ENCODE measurements at places on chromosomes 6 and 20. TPM values are rescaled to one million over a fixed set of nuclear protein-coding genes. Genes with fewer than 3 reads are reported as not detected.

Gene CDC25B
- total RNA-seq = 91.0 TPM

Gene SLC12A5
- total RNA-seq = 8.7 TPM

Gene POM121L2
- total RNA-seq = not detected

Gene NRSN1
- total RNA-seq = not detected

- H3K36me3 ChIP-seq = no peaks in the 10 kb centered on the region
- H3K27ac ChIP-seq = no peak overlapping the region
- DNase-seq = no peak
- no peaks in the 10 kb centered on the region for H3K27me3 ChIP-seq
- H3K4me1 ChIP-seq = no peaks in the 10 kb centered on the region
- no peak overlapping the region for H3K4me3 ChIP-seq
Observed at GRCh38 chr6:14474816-14475215, 357.2 kb downstream of the CD83 start.

- peaks cover 50% of the 10 kb centered on the region for H3K4me1 ChIP-seq
- H3K36me3 ChIP-seq = peaks cover 36% of the 10 kb centered on the region
- peak overlapping the region; percentile 64 for H3K27ac ChIP-seq
- peak; percentile 69 for DNase-seq
- peak overlapping the region; percentile 73 for H3K4me3 ChIP-seq
Observed at GRCh38 chr6:36131511-36132245, 1.4 kb downstream of the MAPK13 start.

- no peaks in the 10 kb centered on the region for H3K27me3 ChIP-seq
- no peaks in the 10 kb centered on the region for H3K4me1 ChIP-seq
- no peak overlapping the region for H3K27ac ChIP-seq
- no peaks in the 10 kb centered on the region for H3K36me3 ChIP-seq
Observed at GRCh38 chr20:40512994-40513393, 176.0 kb downstream of the MAFB start.

DNA sequence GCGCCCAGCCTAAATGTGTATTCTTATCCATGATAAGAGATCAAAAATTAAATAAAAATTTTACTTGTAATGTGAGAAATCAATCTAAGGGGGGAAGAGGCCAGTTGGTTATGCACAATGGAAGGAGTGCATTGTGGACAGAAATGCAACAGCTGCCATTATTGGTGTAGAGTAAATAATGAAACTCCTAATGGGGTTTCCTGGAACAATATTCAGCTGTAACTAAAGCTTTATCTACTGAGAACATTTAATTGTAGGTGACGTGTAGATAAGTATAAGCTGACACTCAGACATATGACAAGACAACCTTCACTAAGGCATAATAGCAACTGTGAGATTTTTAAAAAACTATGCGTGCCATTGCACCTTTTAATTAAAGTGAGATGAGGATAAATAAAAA is 71.4 kb downstream of the CEP57L1 start:
- no peak for DNase-seq
- H3K27me3 ChIP-seq = no peaks in the 10 kb centered on the region
- H3K27ac ChIP-seq = no peak overlapping the region
- H3K4me1 ChIP-seq = peaks cover 23% of the 10 kb centered on the region
- no peak overlapping the region for H3K4me3 ChIP-seq
- H3K36me3 ChIP-seq = no peaks in the 10 kb centered on the region

- peak overlapping the region; percentile 86 for H3K27ac ChIP-seq
- H3K4me3 ChIP-seq = peak overlapping the region; percentile 46
- peak; percentile 82 for DNase-seq
- H3K36me3 ChIP-seq = no peaks in the 10 kb centered on the region
Observed at GRCh38 chr20:62740286-62741141, 31.9 kb downstream of the NTSR1 start.

DNA sequence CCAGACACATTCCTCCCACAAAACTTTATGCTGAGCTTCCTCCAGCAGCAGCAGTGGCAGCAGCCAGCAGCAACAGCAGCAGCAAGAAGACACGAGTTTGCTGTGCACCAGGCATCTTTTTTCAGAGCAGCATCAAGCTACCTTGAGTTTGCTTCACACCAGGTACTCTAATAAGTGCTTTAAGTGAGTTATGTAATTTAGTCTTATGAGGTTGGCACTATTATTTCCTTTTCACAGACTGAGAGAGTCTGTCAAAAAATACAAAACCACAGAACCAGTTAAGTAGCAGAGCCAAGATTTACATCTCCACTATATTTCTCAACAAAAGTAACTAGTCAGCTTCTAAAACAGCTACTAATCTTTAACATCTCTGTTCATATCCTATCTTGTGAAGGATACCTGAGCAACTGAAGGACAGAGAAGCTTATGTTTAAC is 23.7 kb downstream of the RANBP9 start:
- no peak overlapping the region for H3K4me3 ChIP-seq
- H3K4me1 ChIP-seq = no peaks in the 10 kb centered on the region
- DNase-seq = no peak

- H3K27ac ChIP-seq = no peak overlapping the region
- no peaks in the 10 kb centered on the region for H3K27me3 ChIP-seq
- H3K36me3 ChIP-seq = peaks cover 19% of the 10 kb centered on the region
- H3K4me3 ChIP-seq = no peak overlapping the region
Observed at GRCh38 chr6:36850021-36850420, 10.8 kb upstream of the CPNE5 start.

- H3K27me3 ChIP-seq = no peaks in the 10 kb centered on the region
- H3K4me3 ChIP-seq = no peak overlapping the region
- H3K27ac ChIP-seq = no peak overlapping the region
- DNase-seq = no peak
- H3K36me3 ChIP-seq = no peaks in the 10 kb centered on the region
Observed at GRCh38 chr6:165091121-165091785, 218.2 kb downstream of the C6orf118 start.

DNA sequence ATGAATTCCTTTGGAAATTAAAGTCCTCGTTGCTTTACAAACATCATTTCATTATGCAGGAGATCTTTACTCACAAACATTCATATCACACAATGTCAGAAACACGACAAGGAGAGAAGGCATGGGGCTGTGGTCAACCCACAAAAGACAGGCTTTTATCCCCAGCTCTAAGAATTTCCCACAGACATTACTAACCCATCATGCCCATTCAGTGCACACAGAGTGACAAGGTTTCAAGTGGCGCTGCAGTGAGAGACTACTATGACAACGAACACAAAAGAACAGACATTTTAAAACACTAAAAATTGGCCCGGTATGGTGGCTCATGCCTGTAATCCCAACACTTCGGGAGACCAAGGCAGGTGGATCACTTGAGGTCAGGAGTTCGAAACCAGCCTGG is 579.8 kb upstream of the AGPAT4 start:
- DNase-seq = no peak
- no peaks in the 10 kb centered on the region for H3K36me3 ChIP-seq
- H3K27me3 ChIP-seq = peaks cover 7% of the 10 kb centered on the region
- H3K4me1 ChIP-seq = no peaks in the 10 kb centered on the region
- H3K27ac ChIP-seq = no peak overlapping the region

DNA sequence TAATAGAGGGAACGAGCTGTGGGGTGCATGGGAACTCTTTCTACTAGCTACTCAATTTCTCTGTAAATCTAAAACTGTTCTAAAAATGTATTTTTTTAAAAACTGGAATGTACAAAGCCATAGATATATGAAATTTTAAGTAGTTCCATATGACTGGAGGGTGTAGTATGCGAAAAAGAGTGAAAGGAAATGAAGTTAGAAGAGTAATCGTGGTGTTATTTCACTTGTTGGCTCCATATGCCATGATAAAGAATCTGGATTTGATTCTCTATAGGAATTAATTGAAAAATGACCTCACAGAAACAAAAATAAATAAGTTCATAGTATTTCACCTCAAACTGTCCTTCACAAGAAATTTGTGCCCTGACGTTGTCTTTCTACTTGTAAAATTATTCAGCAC is 500.2 kb downstream of the TENT5A start:
- H3K27ac ChIP-seq = no peak overlapping the region
- no peaks in the 10 kb centered on the region for H3K27me3 ChIP-seq
- no peak for DNase-seq
- H3K4me3 ChIP-seq = no peak overlapping the region
- no peaks in the 10 kb centered on the region for H3K36me3 ChIP-seq

- H3K27me3 ChIP-seq = no peaks in the 10 kb centered on the region
- no peaks in the 10 kb centered on the region for H3K36me3 ChIP-seq
Observed at GRCh38 chr6:136740050-136740974, 52.0 kb downstream of the MAP3K5 start.

- no peak overlapping the region for H3K4me3 ChIP-seq
- no peaks in the 10 kb centered on the region for H3K4me1 ChIP-seq
- no peak overlapping the region for H3K27ac ChIP-seq
- peaks cover 19% of the 10 kb centered on the region for H3K36me3 ChIP-seq
Observed at GRCh38 chr6:42429042-42429585, 22.6 kb downstream of the TRERF1 start.

DNA sequence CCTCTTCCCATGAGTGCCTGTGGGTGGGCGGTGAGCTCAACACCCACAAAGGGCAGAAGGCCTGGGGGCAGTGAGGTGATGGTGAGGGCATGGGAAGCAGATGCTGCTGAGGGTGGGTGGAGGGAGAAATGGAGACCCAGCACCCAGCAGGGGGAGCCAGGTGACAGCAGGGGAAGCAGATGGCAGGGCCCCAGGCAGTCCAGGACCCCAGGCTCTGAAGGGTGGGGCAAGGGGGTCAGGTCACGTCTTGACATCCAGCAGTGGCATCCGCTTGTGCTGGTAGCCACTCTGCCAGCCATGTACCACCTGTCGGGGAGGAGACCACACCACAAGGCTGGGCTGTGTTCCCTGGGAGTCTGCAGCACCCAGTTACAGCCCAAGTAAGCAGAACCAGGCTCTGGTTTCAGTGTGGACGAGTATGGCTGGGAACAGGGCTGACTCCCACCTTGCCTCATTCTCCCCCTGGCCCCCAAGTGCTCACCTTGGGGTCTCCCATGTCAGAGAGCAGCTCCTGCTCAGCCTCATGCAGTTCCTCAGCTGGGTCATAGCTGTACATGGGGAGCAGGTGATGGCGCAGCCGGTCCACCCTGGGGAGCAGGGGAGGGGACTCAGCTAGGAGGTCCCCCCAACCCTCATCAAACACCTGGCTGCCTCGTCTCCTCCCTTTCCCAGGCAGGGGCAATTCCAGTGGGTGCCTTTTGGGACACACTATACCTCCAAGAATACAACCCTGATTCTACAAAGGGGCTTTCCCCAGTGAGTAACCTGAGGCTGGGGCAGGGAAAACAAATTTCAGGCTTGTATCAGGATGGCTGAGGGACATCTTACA is 2.0 kb downstream of the SMIM29 start:
- peaks cover 64% of the 10 kb centered on the region for H3K4me1 ChIP-seq
- peak; percentile 75 for DNase-seq
- H3K4me3 ChIP-seq = no peak overlapping the region
- H3K27me3 ChIP-seq = no peaks in the 10 kb centered on the region
- H3K27ac ChIP-seq = peak overlapping the region; percentile 83

DNA sequence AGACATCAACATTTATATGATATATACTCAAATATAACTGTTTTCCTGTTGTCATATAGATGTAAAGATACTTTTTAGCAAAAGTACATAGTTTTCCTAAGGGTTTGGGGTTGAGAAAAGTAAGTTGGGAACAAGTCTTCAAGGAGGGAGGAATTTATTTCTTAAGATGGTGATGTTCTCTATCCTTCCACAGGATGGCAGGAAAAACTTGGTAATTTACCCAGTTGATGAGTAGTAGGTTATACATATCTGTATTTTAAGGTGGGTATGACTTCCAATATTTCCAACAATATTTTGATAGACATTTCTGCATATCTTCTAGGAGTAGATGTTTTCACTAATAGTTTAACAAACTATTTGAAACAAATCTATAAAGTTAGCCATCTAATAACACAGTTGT is 254.4 kb downstream of the RIMS1 start:
- no peak overlapping the region for H3K4me3 ChIP-seq
- H3K27ac ChIP-seq = no peak overlapping the region
- no peaks in the 10 kb centered on the region for H3K27me3 ChIP-seq
- H3K36me3 ChIP-seq = no peaks in the 10 kb centered on the region
- no peaks in the 10 kb centered on the region for H3K4me1 ChIP-seq

DNA sequence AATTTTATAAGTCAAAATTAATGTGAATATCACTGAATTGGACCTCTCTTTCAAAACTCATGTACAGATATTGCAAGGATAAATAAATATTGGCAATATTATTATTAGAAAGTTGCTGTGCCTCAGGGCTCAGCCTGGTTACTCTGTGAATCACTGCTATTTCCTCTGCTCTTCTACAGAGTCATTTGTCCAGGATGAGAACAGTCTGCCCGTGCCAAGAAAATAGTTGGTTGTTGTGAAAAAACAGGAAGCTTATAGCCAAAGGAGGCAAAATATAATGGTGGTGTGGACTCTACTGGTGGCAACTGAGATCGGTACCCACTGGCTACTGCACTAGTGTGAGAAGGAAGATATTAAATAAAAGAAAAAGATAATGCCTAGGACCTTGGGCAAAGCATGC is 93.6 kb downstream of the RIMS1 start:
- H3K4me1 ChIP-seq = no peaks in the 10 kb centered on the region
- H3K36me3 ChIP-seq = no peaks in the 10 kb centered on the region
- H3K4me3 ChIP-seq = no peak overlapping the region
- H3K27me3 ChIP-seq = no peaks in the 10 kb centered on the region

DNA sequence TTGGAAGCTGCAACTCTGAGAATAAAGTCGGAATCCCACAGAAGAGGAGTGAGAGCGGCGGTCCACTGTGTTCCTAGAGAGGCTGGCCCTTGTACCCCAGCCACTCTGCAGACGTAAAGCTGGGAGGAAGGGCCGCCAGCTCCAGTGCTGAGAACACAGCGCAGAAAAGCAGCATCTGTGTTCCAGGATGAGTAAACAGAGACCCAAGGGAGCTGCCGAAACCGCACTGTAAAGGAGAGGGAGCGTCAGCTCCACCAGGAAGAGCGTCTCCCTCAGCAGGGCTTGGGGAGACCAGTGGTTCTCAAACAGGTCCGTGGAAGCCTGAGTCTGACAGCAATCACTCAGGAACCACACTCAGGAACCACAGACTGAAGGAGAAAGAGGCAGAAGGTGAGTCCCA is 134.0 kb downstream of the WDR27 start:
- DNase-seq = no peak
- no peaks in the 10 kb centered on the region for H3K36me3 ChIP-seq
- peaks cover 17% of the 10 kb centered on the region for H3K4me1 ChIP-seq
- no peak overlapping the region for H3K4me3 ChIP-seq
- no peaks in the 10 kb centered on the region for H3K27me3 ChIP-seq

- H3K4me3 ChIP-seq = no peak overlapping the region
- no peaks in the 10 kb centered on the region for H3K4me1 ChIP-seq
- DNase-seq = no peak
- no peak overlapping the region for H3K27ac ChIP-seq
- no peaks in the 10 kb centered on the region for H3K36me3 ChIP-seq
- H3K27me3 ChIP-seq = peaks cover 32% of the 10 kb centered on the region
Observed at GRCh38 chr20:23550227-23550626, 18.1 kb downstream of the CST9L start.

DNA sequence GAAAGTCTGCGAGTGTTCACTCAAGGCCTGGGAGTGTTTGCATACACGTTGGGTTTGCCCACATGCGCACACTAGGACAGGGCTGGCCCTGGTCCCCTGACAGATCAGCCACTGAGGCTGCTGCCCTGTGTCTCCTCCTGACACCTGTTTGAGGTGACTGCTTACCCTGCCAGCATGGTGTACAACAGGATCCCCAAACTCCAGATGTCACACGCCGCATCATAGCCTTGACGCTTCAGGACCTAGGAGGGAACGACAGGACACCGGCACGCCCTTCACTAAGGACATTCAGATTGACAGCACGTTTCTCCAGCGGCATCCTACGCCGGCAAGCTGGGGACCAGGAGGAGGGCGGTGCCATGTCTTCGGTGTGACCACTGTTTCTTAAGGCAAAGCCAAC is 37.0 kb upstream of the MPC1 start:
- no peak overlapping the region for H3K4me3 ChIP-seq
- no peak overlapping the region for H3K27ac ChIP-seq

Measured in PC-9 (cell line).